ENCODE measurements at places on chromosomes 5 and 9. TPM values are rescaled to one million over a fixed set of nuclear protein-coding genes. Genes with fewer than 3 reads are reported as not detected.

DNA sequence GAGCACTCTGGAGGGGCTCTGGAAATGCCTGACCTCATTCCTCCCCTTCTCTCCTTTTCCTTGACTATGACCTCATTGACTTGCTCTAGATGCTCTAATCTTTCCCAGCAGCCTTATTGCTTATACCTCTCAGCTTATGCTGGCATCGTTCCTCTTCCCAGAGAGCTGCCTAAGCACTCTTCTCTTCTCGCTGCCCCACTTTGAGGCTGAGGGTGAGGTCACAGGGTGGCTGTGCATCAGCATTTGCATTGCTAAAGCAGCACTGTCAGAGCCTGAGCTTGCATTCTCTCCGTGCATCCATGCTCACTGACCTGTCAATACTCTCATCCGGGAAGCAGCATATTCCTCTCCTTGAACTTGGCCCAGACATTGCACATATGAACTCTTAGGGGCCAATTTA is 96.4 kb upstream of the NTRK2 start:
- no peak overlapping the region for H3K4me3 ChIP-seq
- DNase-seq = no peak
- H3K36me3 ChIP-seq = no peaks in the 10 kb centered on the region
- H3K4me1 ChIP-seq = peaks cover 3% of the 10 kb centered on the region
- peaks cover 11% of the 10 kb centered on the region for H3K27me3 ChIP-seq

DNA sequence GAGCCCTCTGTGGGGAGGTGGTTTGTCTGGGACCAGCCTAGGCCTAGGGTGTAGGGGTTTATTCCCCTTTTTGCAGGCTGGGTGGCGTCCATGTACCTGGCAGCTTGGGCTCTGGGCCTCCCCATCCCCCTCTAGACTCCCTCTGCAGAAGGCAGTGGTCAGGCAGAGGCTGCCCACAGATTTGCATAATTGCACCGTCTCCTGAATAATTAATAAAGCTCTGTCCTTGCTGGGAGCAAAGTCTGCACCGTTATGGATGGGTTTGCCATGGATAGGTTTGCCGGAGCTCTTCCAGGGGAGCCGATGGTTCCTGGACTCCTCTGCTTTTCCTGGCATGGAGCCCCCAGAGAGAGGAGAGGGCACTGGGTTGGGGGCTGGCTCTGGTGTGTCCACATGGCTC is 60.4 kb downstream of the DAB2IP start:
- H3K27me3 ChIP-seq = no peaks in the 10 kb centered on the region
- no peak overlapping the region for H3K27ac ChIP-seq
- no peak for DNase-seq

Gene FAM221B
- 0.19 TPM for total RNA-seq

Gene MYMK
- not detected for total RNA-seq

Gene CAMK4
- 9.4 TPM for total RNA-seq

Gene TLR4
- total RNA-seq = 1.3 TPM

DNA sequence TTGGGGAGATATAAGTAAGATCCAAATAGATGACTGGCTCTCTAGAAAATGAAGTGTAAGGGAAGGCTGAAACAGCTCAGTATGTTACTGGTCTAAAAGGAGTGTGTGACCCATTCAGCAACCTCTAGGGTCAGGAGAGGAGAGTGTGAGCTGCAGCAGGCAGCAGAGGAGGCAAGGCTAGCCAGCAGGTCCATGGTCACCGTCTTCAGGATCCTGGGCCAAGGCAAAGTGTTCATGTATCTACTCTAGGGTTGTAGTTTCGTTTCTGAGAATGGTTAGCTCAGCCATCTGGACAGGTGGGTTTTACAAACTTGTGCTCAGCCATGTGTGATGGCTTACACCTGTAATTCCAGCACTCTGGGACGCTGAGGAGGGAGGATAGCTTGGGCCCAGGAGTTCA is 13.7 kb downstream of the MYO10 start:
- H3K27me3 ChIP-seq = no peaks in the 10 kb centered on the region
- H3K27ac ChIP-seq = no peak overlapping the region
- peaks cover 3% of the 10 kb centered on the region for H3K36me3 ChIP-seq
- no peak for DNase-seq
- H3K4me1 ChIP-seq = peaks cover 25% of the 10 kb centered on the region

- no peak overlapping the region for H3K4me3 ChIP-seq
- H3K27ac ChIP-seq = no peak overlapping the region
- peaks cover 48% of the 10 kb centered on the region for H3K27me3 ChIP-seq
- DNase-seq = peak; percentile 20
Observed at GRCh38 chr9:68560071-68560844, 19.6 kb upstream of the TMEM252 start.

Gene IL3
- not detected for total RNA-seq

GRCh38 chr9:89993678-89994630 is 389.1 kb downstream of the GADD45G start:
- DNase-seq = no peak
- no peaks in the 10 kb centered on the region for H3K36me3 ChIP-seq
- no peak overlapping the region for H3K27ac ChIP-seq
- H3K27me3 ChIP-seq = peaks cover 10% of the 10 kb centered on the region
- no peak overlapping the region for H3K4me3 ChIP-seq

Gene CARD9
- 1.3 TPM for total RNA-seq

DNA sequence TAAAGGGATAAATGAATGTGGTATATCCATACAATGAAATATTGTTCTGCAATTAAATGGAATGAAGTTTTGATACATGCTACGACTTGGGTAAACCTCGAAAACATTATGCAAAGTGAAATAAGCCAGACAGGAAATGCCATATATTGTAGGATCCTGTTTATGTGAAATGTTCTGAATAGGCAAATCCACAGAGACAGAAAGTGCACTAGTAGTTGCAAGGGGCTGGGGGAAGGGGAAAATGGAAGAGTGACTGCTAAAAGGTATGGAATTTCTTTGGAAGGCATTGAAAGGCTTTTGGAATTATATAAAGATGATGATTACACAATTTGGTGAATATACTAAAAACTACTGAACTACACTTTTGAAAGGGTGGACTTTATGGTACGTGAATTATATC is 97.0 kb downstream of the FOXD1 start:
- peaks cover 59% of the 10 kb centered on the region for H3K27me3 ChIP-seq
- H3K4me3 ChIP-seq = no peak overlapping the region
- no peak overlapping the region for H3K27ac ChIP-seq

- no peak overlapping the region for H3K4me3 ChIP-seq
- no peak for DNase-seq
- no peak overlapping the region for H3K27ac ChIP-seq
Observed at GRCh38 chr9:87564111-87564510, 66.4 kb downstream of the DAPK1 start.

- no peak for DNase-seq
- H3K4me3 ChIP-seq = no peak overlapping the region
- no peaks in the 10 kb centered on the region for H3K36me3 ChIP-seq
- H3K27me3 ChIP-seq = no peaks in the 10 kb centered on the region
Observed at GRCh38 chr5:81800797-81801196, 49.9 kb upstream of the SSBP2 start.

DNA sequence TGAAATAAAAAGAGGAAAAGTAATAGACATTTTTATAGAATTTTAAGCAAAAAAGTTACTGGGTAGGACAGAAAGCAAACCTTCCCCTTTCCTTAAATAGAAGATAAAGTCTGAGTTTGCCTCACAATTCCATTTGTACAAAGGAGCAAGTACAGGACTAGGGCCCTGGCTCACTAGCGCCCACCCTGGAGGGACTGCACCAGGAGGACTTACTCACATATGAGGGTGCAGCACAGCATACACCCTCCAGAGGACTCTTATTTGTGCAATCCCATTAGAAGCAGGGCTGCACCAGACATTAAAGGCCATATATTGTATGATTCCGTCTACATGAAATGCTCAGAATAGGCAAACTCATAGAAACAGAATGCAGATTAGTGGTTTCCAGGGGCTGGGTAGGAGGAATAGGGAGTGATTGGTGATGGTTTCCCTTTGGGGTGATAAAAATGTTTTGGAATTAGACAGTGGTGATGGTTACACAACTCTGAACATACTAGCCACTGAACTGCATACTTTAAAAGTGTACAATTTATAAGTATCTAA is 4.5 kb downstream of the REEP5 start:
- no peaks in the 10 kb centered on the region for H3K27me3 ChIP-seq
- H3K4me1 ChIP-seq = peaks cover 18% of the 10 kb centered on the region
- peaks cover 15% of the 10 kb centered on the region for H3K36me3 ChIP-seq
- DNase-seq = no peak
- no peak overlapping the region for H3K27ac ChIP-seq

DNA sequence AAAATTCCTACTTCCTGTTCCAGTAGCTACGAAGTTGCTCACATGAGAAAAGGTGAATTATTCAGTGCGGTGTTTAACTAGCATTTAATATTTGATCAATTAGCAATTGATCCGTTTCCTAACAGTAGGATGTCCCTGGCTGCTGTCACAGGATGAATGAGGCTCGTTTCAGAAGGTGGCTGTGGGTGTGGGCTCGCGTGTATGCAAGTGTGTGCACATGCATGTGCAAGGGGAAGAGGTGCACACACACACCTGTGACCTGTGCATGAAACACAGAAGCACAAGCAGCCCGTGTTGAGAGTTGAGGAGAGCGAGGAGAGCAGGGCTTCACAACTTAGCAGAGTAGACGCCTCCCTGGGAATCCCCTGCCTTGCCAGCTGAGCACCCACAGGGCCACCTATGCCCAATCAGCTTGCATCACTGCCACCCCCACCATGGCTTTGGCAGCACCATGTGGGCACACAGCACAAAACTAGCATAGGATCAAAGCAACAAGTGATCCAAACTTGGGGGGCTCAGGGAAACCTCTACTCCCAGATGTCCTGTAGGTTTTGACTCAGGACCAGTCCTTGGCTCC is 107.2 kb downstream of the C5orf15 start:
- H3K27me3 ChIP-seq = no peaks in the 10 kb centered on the region
- peaks cover 14% of the 10 kb centered on the region for H3K4me1 ChIP-seq
- DNase-seq = no peak
- H3K36me3 ChIP-seq = peaks cover 2% of the 10 kb centered on the region
- no peak overlapping the region for H3K27ac ChIP-seq
- H3K4me3 ChIP-seq = no peak overlapping the region

GRCh38 chr5:136853971-136854370 is 488.6 kb upstream of the TRPC7 start:
- H3K4me1 ChIP-seq = no peaks in the 10 kb centered on the region
- no peak overlapping the region for H3K27ac ChIP-seq
- no peak for DNase-seq
- no peak overlapping the region for H3K4me3 ChIP-seq
- no peaks in the 10 kb centered on the region for H3K27me3 ChIP-seq

Gene C9orf152
- total RNA-seq = not detected

DNA sequence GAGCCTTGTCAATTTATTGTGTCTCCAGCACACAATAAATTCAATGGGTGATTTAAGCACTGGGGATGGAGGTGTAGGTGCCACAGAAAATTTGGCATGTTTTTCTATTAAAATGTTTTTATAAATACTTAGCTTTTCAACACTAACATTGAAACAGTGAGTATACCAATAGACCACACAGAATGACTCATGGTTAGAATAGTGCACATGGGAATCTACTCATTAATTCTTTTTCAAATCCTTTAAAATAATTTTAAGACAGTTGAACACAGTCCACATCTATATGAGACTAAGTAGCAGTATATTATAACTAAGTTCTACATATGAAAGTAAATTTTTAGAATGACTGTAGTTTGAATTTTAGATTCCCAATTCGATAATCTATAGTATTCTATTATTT is 67.1 kb downstream of the LNPEP start:
- H3K4me1 ChIP-seq = no peaks in the 10 kb centered on the region
- no peak for DNase-seq
- no peaks in the 10 kb centered on the region for H3K36me3 ChIP-seq
- H3K4me3 ChIP-seq = no peak overlapping the region
- no peak overlapping the region for H3K27ac ChIP-seq
- H3K27me3 ChIP-seq = no peaks in the 10 kb centered on the region

DNA sequence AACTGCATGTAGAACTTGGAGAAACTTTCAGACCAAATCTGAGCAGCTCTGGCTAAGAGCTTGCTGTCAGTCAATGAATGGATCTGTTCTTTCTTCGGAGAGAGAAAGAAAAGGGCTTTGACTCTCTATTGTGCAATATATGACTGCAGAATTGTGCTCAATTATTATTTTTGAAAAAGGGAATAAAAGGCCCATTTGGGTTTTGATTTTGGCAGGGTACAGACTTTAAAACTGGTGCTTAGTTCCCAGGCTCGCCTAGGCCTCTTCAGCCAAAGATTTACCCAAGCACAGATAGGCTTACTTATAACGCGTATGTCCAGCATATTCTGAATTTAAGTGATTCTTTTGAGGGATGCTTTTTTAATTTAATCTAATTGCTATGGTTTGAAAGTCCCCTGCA is 59.3 kb downstream of the RETREG1 start:
- no peaks in the 10 kb centered on the region for H3K36me3 ChIP-seq
- peaks cover 26% of the 10 kb centered on the region for H3K4me1 ChIP-seq
- H3K27ac ChIP-seq = peak overlapping the region; percentile 38
- no peaks in the 10 kb centered on the region for H3K27me3 ChIP-seq
- H3K4me3 ChIP-seq = no peak overlapping the region

DNA sequence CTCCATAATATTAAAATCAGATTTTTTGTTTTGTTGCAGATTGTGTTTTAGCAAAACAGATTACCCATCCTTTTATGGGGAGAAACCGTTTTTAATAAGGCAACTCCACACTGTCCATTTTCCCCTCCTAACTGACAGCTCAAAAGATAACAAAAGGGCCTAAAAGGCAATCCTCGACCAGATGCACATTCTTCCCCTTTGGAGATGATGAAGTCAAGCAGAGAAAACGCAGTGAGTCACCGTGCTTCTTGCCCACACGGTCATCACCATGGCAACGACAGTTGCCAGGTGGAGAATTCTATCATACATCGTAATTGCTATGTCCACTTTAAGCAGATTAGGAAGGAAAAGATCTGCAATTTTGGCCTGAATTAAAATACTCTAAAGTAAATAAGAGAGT is 96.4 kb downstream of the DIRAS2 start:
- H3K4me1 ChIP-seq = peaks cover 25% of the 10 kb centered on the region
- DNase-seq = peak; percentile 40
- peaks cover 3% of the 10 kb centered on the region for H3K36me3 ChIP-seq
- peak overlapping the region; percentile 68 for H3K27ac ChIP-seq
- H3K27me3 ChIP-seq = no peaks in the 10 kb centered on the region

Gene EIF4EBP3
- total RNA-seq = 10.3 TPM

Gene CERT1
- 25.5 TPM for total RNA-seq
